ENCODE measurements at places on chromosomes 1 and 21. TPM values are rescaled to one million over a fixed set of nuclear protein-coding genes. Genes with fewer than 3 reads are reported as not detected.

The RGS8 gene
- not detected for total RNA-seq

GRCh38 chr1:15224974-15225373, 22.0 kb upstream of the FHAD1 start:
- DNase-seq = no peak

DNA sequence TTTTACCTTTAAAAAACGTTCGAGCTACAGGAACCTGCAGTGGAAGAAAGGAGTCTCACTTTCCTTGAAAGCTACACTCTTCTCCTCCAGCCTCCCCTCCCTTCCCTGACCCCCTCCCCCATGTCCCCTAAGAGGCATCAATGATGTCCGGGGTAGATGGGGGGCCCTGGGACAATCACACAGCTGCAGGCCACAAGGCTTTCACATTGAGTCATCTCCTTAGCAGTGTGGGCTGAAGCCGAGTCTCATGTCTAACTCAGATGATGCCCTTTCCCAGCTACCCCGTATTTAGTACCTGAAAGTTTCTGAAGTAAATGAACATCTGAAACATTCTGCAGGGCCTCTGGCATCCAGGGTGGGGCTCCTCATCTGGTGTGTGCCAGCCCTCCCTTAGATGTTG, 6.3 kb upstream of the GPR25 start:
- DNase-seq = no peak

The CR1 gene
- not detected for total RNA-seq

GRCh38 chr1:106700211-106700610, 356.3 kb upstream of the PRMT6 start:
- no peak for DNase-seq

The C1orf116 gene
- total RNA-seq = 0.09 TPM

DNA sequence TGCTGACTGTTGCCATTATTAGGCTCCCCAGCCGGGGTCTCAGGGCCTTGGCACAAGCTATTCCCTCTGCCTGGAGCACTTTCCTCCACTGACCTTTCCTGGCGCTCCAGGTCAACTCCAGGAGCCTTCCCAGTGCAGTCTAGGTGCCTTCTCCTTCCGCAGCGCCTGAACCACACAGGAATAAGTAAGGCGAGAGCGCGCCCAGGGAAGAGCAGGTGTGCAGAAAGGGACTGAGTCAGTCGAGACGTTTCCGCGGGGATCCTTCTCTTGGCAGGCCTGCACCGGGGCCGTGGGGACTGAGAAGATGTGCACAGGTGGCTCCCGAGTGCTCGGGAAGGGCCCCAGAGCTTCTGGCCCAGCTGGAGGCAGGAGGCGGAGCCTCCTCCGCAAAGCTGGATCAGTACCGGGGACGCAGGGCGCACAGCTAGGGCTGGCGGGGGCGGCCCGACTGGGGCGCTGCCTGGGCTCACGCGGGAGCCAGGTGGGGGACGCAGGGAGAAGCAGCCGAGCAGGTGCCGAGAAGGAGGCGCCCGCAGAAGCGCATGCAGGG, 765 bp upstream of the BMP8A start:
- DNase-seq = no peak

The PCSK9 gene
- not detected for total RNA-seq

- DNase-seq = no peak
Observed at GRCh38 chr21:45210461-45210983, 77.2 kb downstream of the POFUT2 start.

DNA sequence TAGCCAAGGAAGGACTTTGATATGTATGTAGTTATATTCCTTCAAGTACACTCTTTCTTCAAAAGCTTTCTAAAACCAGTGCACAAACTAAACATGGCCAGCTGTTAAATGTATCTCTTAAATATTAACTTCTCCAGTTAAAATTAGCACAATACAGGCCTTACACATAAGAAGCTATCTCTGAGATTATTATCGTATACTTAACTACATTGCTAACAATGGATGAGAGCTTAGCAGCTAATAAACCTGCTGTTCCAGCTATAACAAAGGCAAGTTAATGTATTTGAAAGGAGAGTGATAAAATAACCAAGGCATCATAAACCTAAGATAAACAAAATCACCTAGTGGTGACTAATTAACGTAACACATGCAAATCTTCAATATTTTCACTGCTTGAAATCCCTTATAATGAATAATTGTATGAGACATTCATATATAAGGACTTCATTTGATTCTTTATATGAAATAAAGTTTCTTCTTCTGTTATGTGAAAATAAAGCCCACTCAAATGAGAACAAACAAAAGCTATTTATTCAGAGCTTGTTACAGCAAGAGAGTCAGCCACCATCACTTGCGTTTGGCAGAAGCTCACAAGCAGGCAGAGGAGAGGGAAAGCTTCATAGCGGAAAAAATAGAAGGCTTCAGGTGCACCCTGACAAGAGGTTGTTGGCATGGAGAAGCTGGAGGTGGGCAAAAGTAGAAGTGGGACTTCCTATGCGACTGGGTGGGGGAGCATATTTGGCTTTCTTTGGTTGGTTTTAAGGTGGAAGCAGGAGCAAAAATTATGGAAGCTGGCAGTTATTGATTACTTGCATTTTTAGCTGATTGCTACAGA, 274.1 kb upstream of the CHRM3 start:
- DNase-seq = no peak

- no peak for DNase-seq
Observed at GRCh38 chr1:175206687-175207086, 14.1 kb upstream of the KIAA0040 start.

DNA sequence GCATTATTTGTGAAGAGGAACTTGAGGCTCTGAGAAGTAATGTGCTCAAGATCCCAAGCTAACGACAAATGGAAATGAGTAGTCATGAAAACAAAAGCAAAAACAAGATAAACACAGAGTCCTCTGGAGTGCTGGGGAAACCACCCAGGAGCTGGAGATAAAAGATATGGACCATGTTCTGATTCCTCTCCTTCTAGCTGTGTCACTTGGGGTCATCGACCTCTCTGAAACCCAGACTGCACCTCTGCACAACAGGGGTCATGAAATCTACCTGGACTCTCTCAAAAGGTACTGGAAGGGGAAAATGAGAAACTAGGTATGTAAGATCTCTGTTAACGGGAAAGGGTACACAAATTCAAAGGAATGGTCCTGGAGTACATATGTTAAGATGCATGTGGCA, 6.5 kb downstream of the PGLYRP4 start:
- DNase-seq = no peak

GRCh38 chr1:197284325-197284724, 16.3 kb downstream of the CRB1 start:
- no peak for DNase-seq

GRCh38 chr1:170665629-170666028, 1.7 kb downstream of the PRRX1 start:
- DNase-seq = no peak

The AIRE gene
- total RNA-seq = 0.05 TPM

GRCh38 chr1:19645411-19646251, 1.5 kb downstream of the NBL1 start:
- no peak for DNase-seq

The PADI4 gene
- not detected for total RNA-seq

- peak; percentile 92 for DNase-seq
Observed at GRCh38 chr1:85850238-85850637, 142.0 kb upstream of the ZNHIT6 start.

The LRRC71 gene
- total RNA-seq = not detected

DNA sequence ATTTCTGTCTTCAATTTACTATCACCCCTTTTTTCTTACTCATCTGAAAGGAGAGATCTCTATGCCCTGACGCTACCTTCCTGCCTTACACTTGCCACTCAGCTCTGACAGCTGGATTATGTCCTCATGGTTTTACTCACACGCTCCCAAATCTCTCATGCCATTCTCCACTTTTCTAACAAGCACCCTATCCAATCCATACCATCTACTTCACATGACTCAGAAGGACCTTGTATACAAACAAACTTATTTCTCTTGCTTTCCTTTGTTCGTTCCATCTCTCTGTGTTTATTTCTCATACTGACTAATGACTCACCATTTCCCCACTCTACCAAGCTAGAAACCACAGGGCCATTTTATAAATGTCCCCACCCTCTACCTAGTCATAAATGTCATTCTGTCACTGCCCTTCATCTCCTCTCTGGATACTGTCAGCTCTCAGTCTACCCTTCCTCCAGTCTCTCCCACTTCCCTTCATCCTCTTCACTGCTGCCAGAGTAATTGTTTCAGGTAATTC, 87.3 kb downstream of the USP24 start:
- peak; percentile 36 for DNase-seq

DNA sequence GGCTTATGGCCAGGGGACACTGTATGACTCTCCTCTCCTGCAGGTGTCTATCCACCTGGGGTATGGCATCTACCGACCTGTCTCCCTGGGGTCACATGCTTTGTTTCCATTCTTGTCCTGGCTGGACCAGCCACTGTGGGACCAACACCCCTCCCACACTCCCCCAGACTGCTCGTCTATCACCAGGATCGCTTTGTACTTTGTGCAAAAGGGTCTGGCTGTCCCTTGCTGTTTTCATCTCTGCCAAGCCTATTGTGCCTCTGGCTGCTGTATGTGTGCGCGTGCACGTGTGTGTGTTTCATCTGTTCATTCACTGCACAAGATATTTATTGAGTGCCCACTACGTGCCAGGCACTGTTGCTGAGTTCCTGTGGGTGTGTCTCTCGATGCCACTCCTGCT, 25.5 kb downstream of the ETNK2 start:
- no peak for DNase-seq

GRCh38 chr1:151511636-151512215, 539 bp downstream of the CGN start:
- no peak for DNase-seq

DNA sequence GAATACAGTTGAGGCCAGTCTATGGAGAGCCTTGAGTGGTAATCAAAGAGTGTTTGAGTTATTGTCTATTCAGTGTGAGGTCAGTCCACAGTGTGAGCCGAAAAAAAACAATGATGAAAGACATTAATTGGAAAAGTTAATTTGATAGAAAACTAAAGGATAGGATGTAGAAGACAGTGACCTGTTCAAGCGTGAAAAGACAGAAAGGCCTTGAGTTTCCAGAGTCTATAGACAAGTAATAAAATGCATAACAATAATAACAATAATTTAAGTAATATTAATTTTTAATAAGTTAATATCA, 90.4 kb downstream of the SLC30A10 start:
- no peak for DNase-seq

DNA sequence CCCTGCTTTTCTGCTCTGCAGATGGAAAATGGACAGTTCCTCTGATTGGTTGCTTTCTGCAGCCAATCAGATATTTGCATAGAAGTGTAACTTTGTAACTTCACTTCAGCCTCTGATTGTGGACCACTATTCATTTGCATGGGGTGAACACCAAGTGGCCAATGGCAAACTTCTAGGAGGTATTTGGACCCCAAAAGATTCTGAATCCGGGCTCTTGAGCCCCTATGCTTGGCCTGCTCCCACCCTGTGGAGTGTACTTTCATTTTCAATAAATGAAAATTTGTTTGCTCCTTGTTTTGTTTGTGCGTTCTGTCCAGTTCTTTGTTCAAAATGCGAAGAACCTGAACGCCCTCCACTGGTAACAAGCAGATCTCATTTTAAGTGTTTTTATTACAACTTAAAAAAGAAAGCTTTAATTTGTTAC, 6.4 kb upstream of the GSTM4 start:
- peak; percentile 55 for DNase-seq

The CR1L gene
- not detected for total RNA-seq

The PRKAA2 gene
- total RNA-seq = 0.33 TPM

- no peak for DNase-seq
Observed at GRCh38 chr1:92768915-92769314, 16.0 kb downstream of the EVI5 start.

- DNase-seq = no peak
Observed at GRCh38 chr21:45280178-45280821, 7.4 kb downstream of the POFUT2 start.

- no peak for DNase-seq
Observed at GRCh38 chr1:59004755-59005154, 220.9 kb upstream of the JUN start.

DNA sequence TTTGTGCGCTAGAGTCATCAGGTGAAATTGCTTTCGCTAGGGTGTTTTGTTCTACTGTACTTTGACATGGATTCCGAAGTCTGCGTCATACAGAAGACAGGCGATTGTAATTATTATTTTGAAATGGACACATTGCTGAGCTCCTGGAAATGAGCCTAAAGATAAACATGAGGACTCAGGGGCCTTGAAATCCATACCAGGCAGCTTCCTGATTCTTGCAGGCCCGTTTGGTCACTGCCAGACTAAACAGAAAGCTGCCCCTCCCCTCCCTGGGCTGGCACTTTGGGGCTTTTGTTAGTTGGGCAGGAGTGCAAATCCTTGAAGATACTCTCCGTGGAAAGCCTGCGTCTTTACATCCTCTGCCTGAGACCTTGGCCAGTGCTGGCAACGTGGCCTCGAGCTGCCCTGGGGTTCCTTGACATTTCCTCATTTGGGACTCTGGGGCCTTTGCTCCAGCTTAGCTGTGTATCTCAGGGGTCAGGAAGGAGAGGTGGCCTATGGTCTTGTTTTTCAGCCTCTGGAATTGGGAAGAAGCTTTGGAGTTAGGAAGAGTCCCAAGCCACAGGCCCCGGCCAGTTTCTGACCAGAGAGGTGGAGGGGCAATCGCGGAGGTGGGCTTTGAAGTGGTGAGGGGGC, 26.9 kb upstream of the KCNE2 start:
- DNase-seq = no peak

- DNase-seq = peak; percentile 95
Observed at GRCh38 chr1:207007352-207008033, 25.1 kb downstream of the C1orf116 start.

The C1orf87 gene
- total RNA-seq = not detected

DNA sequence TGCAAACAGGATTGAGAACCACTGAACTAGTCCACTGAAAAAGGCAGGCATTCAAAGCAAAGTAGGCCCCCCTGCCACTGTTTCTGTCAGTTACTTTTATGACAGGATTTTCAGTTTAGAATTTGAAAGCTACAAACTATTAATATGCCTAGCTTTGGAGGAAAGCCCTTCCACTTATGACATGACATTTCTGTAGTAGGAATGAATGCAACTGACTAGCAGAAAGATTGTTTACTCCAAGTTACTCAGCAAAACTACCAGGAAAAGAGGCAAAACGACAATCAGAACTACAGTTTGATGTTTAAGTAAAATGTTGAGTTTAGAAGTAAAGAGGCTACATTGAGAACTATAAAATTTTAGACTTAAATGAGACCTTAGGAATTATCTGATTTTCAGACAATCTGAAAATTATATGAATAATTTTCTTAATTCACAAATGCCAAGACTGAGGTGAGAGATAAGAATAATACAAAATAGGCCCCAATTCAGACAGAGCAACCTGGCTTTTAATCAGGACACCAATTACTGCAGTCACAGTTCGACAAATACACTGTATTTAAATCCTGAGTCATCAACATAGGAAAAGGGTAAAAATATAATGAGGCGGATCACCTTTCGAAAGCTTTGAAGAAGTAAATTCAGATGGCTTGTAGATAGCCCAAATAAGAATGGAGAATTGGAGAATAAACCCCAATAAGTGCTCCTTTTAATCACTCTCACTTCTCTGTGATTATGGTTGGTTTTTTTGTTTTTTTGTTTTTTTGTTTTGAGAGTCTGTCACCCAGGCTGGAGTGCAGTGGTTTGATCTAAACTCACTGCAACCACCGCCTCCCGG, 2.2 kb downstream of the PRKAB2 start:
- DNase-seq = no peak

- DNase-seq = no peak
Observed at GRCh38 chr1:167821356-167821685, 92.6 kb downstream of the ADCY10 start.

Data from HFFc6 (cell line).